A549 treated with GW870086 at 1 μM for 4 hours (cell line): ENCODE measurements at places on chromosomes 4 and X. TPM values are rescaled to one million over a fixed set of nuclear protein-coding genes. Genes with fewer than 3 reads are reported as not detected.

UGT2B7 gene
- total RNA-seq = 0.15 to 0.37 TPM (median 0.19 TPM) in 5 replicates

NDP gene
- not detected in 5 replicates for total RNA-seq

VCX3B gene
- not detected in 5 replicates for total RNA-seq

SLC7A11 gene
- 17.3 to 28.3 TPM (median 22.9 TPM) in 5 replicates for total RNA-seq

USP17L10 gene
- total RNA-seq = not detected in 5 replicates

SERPINA7 gene
- total RNA-seq = not detected in 5 replicates

SLC49A3 gene
- total RNA-seq = 0.08 to 0.39 TPM (median 0.14 TPM) in 4 of 5 replicates, not detected in the other

MAGEC1 gene
- 0.06 to 0.09 TPM in 2 of 5 replicates, not detected in the others for total RNA-seq

KCND1 gene
- 0.72 to 1.2 TPM (median 1.1 TPM) in 5 replicates for total RNA-seq

LAMTOR3 gene
- total RNA-seq = 21.9 to 29.7 TPM (median 28.8 TPM) in 5 replicates

GCNA gene
- total RNA-seq = 1.5 to 1.9 TPM (median 1.7 TPM) in 5 replicates

NOX1 gene
- 0.07 to 0.17 TPM in 2 of 5 replicates, not detected in the others for total RNA-seq
